NCI-H2081 treated with DMSO at 0.1 percent for 48 hours (cell line): ENCODE measurements at places on chromosomes 1 and 21.

DNA sequence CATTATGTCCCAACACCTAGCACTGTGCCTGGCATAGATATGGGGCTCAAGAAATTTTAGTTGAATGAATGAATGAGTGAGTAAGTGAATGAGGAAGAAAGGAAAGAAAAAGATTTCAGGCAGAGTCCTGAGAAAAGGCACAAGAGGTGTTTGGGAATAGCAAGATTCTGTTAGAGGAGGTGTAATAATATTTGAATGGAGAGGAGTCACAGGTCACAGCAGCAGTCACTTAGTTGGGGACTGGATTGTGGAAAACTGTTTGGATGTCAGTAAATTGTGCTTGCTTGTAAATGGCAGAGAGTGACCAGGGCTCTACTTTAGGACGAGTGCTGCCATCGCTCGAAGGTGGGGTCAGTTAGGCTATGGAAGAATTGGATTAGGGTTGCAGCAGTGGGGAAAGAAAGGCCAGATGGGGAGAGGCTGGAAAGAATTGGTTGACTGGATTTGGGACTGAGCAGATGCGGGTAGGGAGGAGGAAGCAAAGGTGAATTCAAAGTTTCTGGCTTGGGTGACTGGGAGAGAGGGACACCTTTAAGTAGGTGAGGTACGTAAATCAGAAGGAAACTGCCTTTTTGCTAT is 9.3 kb downstream of the CDC14A start:
- DNase-seq, result no peak

GRCh38 chr1:229196404-229197264 is 74.3 kb upstream of the RAB4A start:
- no peak for DNase-seq

DNA sequence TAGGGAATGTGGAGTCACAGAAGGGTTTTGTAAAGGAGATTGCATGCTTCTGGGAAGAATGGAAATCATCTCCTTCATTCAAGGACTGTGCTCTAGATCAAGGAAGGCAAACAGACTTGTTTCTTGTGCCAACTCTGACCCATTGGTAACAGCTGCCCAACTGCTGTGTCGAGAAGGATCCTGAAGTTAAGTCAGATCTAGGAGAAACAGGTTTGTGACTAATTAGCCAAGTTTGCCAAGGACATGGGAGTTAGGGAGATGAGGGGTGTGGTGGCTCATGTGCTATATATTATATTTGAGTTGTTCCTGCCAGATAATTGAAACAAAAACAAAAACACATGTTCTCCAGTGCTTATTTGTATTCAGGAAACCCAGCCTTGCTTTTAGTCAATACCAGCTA is 251.2 kb upstream of the USP24 start:
- no peak for DNase-seq

- no peak for DNase-seq
These were observed 46.0 kb downstream of the CEP350 start for GRCh38 chr1:180000575-180000974.
